ENCODE measurements at places on chromosomes 13 and 19.

DNA sequence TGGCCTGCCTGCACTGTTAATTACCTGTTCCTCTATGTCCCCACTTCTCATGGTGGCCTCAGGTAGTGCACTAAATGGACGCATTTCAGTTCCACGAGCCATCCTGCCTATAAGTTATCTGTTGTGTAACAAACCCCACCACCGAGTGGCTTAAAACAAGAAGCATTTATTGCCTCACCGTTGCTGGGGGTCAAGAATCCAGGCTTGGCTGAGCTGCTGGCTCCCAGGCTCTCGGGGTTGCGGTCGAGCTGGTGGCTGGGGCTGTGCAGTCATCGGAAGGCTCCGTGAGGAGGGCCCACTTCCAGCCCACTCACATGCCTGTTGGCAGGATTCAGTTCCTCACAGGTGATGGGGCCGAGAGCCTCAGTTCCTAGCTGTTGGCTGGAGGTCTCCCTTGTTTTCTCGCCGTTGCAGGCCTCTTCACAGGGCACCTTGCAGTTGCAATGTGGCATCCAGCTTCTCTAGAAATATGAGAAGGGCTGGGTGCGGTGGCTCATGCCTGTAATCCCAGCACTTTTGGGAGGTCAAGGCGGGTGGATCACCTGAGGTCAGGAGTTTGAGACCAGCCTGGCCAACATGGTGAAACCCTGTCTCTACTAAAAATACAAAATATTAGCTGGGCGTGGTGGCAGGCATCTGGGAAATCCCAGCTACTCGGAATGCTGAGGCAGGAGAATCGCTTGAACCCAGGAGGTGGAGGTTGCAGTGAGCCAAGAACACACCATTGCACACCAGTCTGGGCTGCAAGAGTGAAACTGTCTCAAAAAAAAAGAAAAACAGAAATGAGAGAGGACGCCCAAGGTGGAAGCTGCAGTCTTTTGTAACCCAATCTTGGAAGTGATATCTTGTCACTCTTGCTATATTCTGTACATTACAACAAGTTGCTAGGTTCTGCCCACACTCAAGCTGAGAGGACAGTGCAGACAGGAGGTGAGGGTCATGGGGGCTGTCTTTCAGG lies 6.5 kb upstream of the PTOV1 start:
- DNase-seq = no peak

GRCh38 chr13:50584856-50585580 lies 258.5 kb downstream of the DLEU7 start:
- DNase-seq = no peak

GRCh38 chr19:8212916-8213315 lies 3.7 kb downstream of the CERS4 start:
- no peak for DNase-seq

GRCh38 chr13:42028113-42028799 lies 20.2 kb upstream of the DGKH start:
- no peak for DNase-seq

DNA sequence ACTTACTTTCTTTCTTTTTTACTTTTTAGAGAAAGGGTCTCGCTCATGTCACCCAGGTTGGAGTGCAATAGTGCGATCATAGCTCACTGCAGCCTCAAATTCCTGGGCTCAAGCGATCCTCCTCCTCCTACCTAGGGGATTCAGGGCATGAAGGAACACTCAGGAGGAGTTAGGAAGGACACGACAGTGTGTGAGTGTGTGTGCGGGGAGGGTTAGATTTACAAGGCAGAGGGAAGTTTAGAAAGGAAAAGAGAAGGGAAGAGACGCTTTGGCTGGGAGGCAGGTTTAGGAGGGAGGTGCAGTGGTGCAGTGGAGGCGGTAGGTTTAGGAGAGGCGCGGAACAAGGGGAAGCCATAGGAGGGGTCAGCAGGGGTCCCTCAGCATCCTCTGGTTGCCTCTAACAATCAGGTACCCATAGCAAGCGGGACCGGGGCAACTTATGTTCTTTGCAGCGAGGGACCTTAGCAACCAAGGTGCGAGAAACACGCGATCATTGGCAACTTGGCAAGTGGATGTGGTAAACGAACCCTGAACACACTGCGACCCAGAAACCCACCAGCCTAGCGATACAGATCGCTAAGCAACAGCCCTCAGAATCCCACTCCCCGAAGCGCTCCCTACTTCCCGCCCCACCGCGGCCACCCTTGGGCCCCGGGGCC lies 501 bp downstream of the SIRT2 start:
- DNase-seq = no peak

All from stimulated activated CD4-positive, alpha-beta T cell treated with anti-CD3 and anti-CD28 coated beads, Interleukin-12 subunit alpha, Interleukin-12 subunit beta, amount 100 ng/mL, for 48 hours (primary cell).